Ovary (tissue), 10 donors: ENCODE measurements at places on chromosomes 1 and 21. TPM values are rescaled to one million over a fixed set of nuclear protein-coding genes. Genes with fewer than 3 reads are reported as not detected.

DNA sequence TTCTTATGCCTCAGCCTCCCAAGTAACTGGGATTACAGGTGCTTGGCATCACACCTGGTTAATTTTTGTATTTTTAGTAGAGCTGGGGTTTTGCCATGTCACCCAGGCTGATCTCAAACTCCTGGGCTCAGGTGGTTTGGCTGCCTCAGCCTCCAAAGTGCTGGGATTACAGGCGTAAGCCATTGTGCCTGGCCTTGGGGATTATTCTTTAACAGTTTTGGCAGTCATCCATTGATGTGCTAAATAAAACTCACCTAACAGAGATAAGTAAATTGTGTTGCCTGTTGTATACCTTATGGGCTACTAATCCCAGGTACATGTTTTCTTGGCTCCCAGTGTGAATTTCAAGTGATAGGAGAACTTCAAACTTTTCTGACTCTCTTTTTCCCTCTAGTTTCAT, 35.2 kb upstream of the PDE4B start:
- H3K36me3 ChIP-seq: no peaks in the 10 kb centered on the region
- no peak overlapping the region for H3K27ac ChIP-seq
- no peaks in the 10 kb centered on the region for H3K4me1 ChIP-seq
- DNase-seq: no peak
- H3K27me3 ChIP-seq: no peaks in the 10 kb centered on the region

GRCh38 chr1:7688659-7689058, 82.4 kb upstream of the VAMP3 start:
- H3K27ac ChIP-seq: no peak overlapping the region
- no peak overlapping the region for H3K4me3 ChIP-seq
- no peaks in the 10 kb centered on the region for H3K4me1 ChIP-seq
- no peak for DNase-seq

FOXD2 gene
- total RNA-seq: 0.18 TPM

DNA sequence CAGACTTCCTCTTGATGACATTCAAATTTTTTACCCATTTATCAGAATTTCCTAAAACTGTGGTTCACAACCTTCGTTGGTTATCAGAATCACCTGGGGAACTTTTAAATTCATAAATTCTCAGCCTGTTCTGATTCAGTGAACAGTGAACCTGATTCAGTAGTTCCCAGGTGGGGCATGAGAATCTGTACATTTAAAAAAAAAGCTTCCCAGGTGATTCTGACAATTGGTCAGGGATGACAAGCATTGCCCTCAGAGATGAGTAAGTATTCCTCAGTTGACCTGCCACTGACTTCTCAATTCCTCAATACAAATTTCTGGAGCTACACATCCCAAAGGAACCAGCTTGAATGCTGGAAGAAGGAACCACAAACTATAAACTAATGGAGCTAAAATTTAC, 23.5 kb upstream of the CR2 start:
- no peak overlapping the region for H3K27ac ChIP-seq
- no peak overlapping the region for H3K4me3 ChIP-seq
- no peak for DNase-seq
- H3K4me1 ChIP-seq: no peaks in the 10 kb centered on the region
- no peaks in the 10 kb centered on the region for H3K36me3 ChIP-seq

DNA sequence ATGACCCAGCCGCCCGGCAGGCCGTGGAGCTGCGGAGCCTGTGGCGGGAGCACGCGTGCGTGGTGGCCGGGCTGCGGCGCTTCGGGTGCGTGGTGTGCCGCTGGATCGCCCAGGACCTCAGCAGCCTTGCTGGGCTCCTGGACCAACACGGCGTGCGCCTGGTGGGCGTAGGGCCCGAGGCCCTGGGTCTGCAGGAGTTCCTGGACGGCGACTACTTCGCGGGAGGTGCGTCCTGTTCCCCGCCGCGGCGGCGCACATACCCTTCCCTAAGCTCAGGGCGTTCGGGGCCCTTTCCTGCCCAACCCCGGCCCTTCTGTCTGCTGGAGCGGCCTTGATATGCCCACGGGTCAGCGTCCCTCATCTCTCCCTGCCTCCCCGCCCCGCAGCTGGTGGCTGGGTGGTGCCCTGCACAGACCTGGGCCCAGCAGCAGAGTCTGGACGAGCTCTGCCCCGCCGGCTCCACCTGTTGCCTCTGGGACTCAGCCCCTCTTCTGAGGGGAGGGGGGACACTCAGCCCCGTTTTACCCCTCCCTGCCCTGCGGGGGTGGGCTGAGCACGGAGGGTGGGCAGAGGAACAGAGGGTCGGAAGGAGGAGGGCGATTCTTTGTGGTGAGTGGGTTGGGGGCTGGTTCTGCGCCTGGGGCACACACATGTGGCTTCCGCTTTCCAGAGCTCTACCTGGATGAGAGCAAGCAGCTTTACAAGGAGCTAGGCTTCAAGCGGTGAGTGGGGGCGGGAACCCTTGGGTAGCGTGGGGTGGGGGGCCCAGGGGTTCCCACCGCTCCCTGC, 688 bp downstream of the PRXL2B start:
- H3K36me3 ChIP-seq: no peaks in the 10 kb centered on the region
- H3K27me3 ChIP-seq: no peaks in the 10 kb centered on the region
- DNase-seq: no peak
- H3K27ac ChIP-seq: no peak overlapping the region
- peak overlapping the region; percentile 90 for H3K4me3 ChIP-seq

C1QC gene
- 108 TPM for total RNA-seq

- H3K36me3 ChIP-seq: no peaks in the 10 kb centered on the region
- H3K27me3 ChIP-seq: no peaks in the 10 kb centered on the region
- H3K4me1 ChIP-seq: no peaks in the 10 kb centered on the region
- DNase-seq: no peak
- H3K4me3 ChIP-seq: no peak overlapping the region
These were observed 15.9 kb downstream of the CLDN8 start for GRCh38 chr21:30200000-30200399.

DNA sequence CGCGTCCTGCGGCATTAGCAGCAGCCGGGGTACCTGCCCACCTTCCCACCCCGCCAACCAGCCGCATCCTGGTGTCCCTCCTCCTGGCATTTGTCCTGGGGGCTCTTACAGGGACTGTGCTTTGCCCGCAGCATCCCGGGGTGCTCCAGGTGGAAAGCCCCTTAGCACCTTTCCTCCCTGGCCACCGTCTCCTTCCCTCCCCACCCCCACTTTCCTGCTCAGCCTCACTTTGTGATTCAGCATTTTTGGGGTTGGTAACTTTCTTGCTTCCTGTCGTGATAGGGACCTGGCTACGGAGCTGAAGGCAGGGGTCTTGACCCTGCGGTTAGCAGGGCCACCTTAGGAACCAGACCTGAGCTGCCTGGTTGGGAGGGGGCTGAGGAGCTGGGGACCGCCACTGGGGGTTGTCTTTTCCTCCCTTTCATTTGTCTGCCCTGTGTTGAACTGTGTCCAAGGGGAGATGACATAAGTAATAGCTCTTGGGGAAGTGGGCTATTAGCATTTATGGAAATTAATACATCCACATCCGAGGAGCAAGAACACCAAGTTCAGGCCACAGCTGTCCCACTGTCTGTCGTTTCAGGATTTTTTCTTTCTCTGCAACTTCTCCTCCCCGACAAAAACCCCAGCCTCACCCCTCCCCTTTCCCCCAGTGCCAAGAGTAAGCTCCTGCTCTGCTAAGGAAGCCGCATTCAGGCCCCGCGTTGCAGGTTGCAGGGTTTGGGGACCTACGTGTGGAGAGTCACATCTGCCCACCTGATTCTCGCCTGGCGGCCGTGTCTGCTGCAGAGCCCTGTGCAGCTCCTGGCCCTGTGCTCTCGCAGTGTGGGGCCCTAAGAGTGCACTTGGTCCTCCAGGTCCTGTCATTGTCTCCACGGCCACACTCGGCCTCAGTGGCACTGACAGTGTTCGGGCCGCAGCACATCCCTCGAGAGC, 1.6 kb upstream of the NPHP4 start:
- no peaks in the 10 kb centered on the region for H3K27me3 ChIP-seq
- peak; percentile 28 for DNase-seq
- no peak overlapping the region for H3K27ac ChIP-seq
- peaks cover 8% of the 10 kb centered on the region for H3K4me1 ChIP-seq

DNA sequence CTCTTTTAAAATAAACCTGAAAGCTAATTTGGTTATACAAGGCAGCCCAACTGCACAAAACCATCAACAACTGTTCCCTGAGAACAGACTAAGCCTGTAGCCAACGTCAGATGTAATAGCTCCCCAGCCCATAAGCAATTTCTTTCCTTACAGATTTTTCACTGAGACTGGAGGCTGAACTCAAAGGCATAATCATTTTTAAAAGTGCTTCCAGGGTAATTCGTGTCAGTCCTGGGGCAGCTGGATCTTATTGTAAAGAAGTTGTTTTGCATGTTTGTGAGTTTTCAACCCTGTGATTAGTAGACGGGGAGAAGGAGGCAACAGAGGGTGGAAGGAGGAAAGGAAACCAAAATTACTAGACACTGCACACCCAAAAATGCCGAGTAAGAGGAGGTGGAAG, 3.2 kb downstream of the DPT start:
- H3K27me3 ChIP-seq: no peaks in the 10 kb centered on the region
- no peak overlapping the region for H3K27ac ChIP-seq
- peaks cover 13% of the 10 kb centered on the region for H3K4me1 ChIP-seq
- H3K4me3 ChIP-seq: no peak overlapping the region
- H3K36me3 ChIP-seq: no peaks in the 10 kb centered on the region
- DNase-seq: no peak
